ENCODE measurements at places on chromosomes 7 and 10. TPM values are rescaled to one million over a fixed set of nuclear protein-coding genes. Genes with fewer than 3 reads are reported as not detected.

Gene KLHDC10
- total RNA-seq: 23.0 TPM

Gene CCL24
- not detected for total RNA-seq

Gene HOXA1
- not detected for total RNA-seq

Gene GRID2IP
- 0.22 TPM for total RNA-seq

Gene PKD2L1
- total RNA-seq: not detected

Gene SUN3
- total RNA-seq: 7.9 TPM

Gene TMEM196
- not detected for total RNA-seq

GRCh38 chr7:132580717-132581285 is 4.5 kb upstream of the PLXNA4 start:
- peak; percentile 62 for DNase-seq

- DNase-seq: no peak
Observed at GRCh38 chr7:85090143-85090542, 96.7 kb downstream of the SEMA3D start.

GRCh38 chr7:30249986-30250774 is 34.2 kb upstream of the ZNRF2 start:
- DNase-seq: no peak

- DNase-seq: no peak
Observed at GRCh38 chr7:47659664-47660462, 78.0 kb upstream of the TNS3 start.

- peak; percentile 72 for DNase-seq
Observed at GRCh38 chr7:75945297-75946168, 30.6 kb downstream of the POR start.

- DNase-seq: no peak
Observed at GRCh38 chr7:104174798-104175197, 33.0 kb downstream of the ORC5 start.

- peak; percentile 98 for DNase-seq
Observed at GRCh38 chr7:16739863-16740622, 13.5 kb upstream of the TSPAN13 start.

DNA sequence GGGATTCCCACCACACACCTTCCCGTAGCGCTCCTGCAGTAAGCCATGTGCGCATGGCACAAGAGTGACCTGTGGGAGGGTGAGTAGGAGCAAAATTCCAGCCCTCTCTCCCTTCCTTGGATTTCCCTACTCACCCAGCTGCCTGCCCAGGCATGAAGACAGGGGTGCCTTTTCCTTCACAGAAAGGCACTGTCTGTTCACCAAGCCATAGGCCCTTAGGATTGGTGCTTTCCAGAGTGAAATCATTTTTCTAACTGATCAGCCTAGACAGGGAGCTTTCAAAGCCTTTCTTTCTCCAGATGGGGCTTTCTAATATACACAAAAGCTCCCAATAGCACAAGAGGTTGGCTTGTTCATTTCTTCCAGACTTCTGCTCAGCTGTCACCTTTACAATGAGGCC is 79.7 kb downstream of the CTTNBP2 start:
- no peak for DNase-seq

DNA sequence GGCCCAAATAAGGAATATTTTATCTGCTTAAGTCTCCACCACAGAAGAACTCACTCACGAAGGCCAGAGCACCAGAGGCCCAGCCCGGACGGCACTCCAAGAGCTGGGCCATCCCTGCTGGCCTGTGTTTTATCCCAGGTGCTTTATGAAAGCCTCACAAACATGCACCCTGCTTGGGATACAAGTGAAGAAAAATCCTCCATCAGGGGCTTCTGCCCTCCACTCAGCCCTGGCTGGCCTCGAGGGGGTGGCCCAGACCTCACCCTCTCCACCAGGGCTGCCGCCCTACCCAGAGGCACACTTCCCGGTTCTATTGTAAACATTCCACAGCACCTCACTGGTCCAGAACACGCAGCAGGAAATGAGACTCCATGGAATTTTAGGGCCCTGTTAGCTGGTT is 19.8 kb upstream of the DNAAF5 start:
- no peak for DNase-seq

DNA sequence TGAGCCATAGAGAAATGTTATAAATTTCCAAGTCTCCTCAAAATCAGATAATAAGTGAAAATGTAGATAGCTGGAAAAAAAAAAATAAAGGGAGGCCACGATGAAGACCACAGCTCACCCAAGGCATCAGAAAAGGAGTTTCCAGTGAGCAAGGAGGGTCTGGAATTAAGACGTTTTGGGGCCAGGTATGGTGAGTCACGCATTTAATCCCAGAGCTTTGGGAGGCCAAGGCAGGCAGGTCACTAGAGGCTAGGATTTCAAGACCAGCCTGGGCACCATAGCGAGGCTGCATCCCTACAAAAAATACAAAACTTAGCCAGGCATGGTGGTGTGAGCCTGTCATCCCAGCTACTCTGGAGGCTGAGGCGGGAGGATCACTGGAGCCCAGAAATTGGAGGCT is 65.5 kb downstream of the ASB13 start:
- no peak for DNase-seq
